ENCODE measurements at places on chromosomes 4 and X.

GRCh38 chr4:7426525-7427171 lies 8.1 kb downstream of the PSAPL1 start:
- DNase-seq = no peak

- DNase-seq = no peak
These were observed 7.9 kb downstream of the TRIM2 start for GRCh38 chr4:153211986-153212728.

- no peak for DNase-seq
These were observed 391.6 kb downstream of the ARHGAP24 start for GRCh38 chr4:85866508-85866907.

DNA sequence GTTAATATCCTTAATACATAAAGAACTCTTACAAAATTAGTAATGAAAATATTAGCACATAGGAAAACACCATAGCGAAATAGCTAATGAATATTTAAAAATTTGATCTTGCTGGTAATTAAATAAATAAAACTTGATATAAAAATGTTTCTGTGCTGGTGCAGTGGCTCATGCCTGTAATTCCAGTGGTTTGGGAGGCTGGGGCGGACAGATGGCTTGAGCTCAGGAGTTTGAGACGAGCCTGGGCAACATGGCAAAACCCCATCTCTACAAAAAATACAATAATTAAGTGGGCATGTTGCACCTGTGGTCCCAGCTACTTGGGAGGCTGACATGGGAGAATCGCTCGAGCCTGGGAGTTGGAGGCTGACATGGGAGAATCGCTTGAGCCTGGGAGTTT lies 7.6 kb downstream of the FAM199X start:
- no peak for DNase-seq

DNA sequence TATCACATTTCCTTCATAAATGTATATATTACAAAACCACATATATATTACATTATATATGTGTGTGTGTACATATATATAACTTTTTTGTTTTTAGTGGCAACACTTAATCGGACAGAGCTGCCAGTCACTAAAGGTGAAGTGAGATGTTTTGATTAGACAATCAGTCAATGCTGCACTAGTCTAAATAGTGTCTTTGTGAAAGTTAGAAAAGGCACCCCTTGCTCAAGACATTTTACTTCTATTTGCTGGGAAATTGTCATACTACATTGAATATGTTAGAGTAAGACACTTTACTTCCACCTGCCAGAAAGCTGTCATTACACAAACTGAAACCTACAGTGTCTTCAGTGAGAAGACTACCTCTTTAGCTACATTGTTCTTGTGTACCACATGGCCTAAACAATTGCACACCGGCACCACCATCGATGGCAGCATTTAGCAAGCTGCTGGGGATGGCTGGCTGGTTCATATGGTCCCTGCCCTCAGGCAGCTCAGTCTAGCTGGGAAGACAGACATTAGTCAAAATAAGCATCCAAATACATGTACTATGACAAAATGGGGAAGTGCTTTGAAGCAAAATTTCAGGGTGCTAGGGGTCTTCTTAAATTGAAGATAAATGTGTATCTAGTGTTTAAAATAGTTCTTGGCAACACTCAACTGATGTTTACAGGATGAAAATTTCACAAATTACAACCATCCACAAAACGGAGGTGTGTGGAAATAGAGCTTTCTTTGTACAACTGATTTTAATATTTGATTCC lies 148.1 kb upstream of the GATB start:
- no peak for DNase-seq

DNA sequence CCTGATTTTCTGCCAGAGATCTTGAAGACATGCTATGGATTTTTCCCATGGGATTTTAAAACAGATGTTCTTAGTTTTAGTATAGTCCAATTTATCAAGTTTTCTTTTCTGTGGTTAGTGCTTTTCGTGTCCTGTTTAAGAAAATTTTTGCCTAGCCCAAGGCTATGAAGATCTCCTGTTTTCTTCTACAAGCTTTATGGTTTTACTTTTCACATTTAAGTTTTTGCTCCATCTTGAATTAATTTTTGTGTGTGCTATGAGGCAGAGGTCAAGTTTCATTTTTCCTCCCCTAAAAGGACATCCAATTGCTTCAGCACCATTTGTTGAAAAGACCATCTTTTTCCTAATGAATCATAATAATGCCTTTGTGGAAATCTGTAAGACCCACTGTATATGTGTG lies 65.6 kb downstream of the POLR2B start:
- no peak for DNase-seq

DNA sequence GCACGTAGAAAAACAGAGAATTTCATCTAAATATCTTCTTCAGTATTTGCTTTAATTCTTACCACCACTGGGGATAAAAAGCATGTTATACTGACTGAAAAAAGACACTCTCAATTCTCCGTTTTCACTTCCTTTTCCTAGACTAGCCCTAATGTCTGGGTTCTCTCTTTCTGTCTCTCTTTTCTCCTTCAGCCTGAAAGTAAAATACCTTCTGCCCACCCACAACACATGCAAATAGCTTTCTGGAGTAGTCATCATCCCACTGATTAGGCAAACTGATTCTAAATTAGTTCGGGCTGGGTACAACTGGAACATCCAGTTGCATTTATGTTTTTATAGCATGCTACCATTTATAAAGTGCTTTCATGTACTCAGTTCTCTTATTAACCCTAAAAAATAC lies 142.4 kb upstream of the ANKRD50 start:
- no peak for DNase-seq

GRCh38 chr4:70471897-70472296 lies at the start of gene MUC7:
TSS of gene MUC7 (plus strand) at chr4:70472197. CDS start at chr4:70474022, 1,825 bp downstream.
- no peak for DNase-seq

DNA sequence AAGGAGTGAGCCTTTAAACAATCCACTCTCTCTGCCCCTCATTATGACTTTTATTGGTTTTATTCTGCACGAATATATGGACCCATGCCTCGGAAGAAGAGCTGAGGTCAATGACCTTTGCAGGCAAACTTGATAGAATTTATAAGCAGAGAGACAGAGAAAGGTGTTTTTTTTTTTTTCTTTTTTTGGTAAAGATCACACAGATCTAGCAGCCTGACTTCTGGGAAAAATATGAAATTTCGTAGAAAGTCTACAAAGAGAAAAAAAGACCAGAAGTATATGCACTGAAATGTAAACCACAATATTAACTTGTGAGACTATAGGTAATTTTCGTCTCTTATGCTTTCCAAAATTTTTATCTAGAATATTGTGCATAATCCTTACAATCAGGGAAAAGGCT lies 61.6 kb downstream of the LEF1 start:
- no peak for DNase-seq

DNA sequence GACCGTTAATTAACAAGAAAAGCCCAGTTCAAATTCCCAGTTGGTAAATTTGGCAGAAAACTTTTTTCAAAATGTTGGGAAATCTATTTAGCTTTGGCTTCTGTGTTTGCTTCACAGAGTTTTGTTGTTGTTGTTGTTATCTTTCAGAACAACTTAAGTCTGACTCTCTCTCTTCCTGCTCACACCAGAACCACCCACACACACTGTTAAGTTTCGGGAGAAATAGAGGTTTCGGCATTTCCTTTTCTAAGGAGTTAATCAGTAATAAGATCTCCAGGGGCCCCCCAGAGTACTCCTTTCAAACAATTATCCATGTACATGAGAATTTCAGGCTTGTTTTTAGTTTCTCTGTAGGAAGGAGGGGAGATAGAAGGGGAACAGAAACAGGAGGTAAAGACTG lies 106.2 kb upstream of the PTCHD1 start:
- DNase-seq = no peak

GRCh38 chr4:122163301-122163700 lies 11.2 kb downstream of the BLTP1 start:
- no peak for DNase-seq

DNA sequence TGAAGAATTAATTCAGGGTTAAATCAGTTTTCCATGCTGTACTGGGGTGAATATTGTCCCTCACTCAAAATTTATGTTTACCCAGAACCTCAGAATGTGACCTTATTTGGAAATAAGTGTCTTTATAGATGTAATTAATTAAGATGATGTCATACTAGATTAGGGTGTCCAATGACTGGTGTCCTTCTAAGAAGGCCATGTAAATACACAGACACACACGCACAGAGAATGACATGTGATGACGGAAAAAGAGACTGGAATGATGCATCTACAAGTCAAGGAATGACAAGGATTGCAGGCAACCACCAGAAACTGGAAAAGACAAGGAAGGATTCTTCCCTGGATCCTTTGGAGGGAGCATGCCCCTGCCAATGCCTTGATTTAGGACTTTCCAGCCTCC lies 84.6 kb upstream of the GPR34 start:
- peak; percentile 3 for DNase-seq

- no peak for DNase-seq
These were observed 1.5 kb downstream of the ABCE1 start for GRCh38 chr4:145099653-145100052.

GRCh38 chr4:188876881-188877280 lies 737.6 kb downstream of the TRIML1 start:
- no peak for DNase-seq
